ENCODE measurements at places on chromosomes 4 and X.

DNA sequence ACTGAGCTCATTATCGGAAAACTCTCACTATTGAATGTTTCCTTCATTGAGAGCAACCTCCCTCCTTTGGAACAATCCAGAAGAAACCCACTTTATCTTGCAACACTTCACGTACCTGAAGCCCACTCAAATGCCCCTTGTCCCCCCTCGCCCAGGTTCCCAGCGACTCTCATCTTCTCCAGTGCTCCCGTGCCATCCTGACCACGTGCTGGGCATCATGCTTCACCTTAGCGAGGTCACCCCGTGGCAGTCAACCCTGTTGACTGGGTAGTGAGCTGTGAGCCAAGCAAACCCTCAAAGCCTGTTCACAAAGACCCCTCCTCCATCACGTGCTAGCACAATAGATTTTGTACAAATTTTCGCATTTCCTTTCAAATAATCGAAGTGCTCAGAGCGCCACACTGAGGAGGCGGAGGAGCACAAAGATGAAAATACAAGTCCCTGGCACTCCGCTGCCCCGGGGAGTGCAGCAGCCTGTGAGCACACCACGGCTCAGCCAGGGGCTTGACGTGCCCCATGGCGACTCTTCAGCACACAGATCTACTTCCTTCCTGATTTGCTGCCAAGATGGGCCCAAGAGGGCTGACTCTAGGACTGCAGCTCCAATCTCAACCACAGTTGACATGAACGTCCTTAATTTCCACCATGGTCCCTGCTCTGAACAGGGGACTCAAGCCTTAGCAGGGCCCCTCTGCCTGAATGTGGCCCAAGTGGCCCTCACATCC is 15.6 kb downstream of the PDZD4 start:
- no peak for DNase-seq

- DNase-seq = no peak
Measured at GRCh38 chrX:2374086-2374485, 126.7 kb downstream of the DHRSX start.

GRCh38 chr4:113935190-113935589 is 44.3 kb downstream of the ARSJ start:
- DNase-seq = no peak

DNA sequence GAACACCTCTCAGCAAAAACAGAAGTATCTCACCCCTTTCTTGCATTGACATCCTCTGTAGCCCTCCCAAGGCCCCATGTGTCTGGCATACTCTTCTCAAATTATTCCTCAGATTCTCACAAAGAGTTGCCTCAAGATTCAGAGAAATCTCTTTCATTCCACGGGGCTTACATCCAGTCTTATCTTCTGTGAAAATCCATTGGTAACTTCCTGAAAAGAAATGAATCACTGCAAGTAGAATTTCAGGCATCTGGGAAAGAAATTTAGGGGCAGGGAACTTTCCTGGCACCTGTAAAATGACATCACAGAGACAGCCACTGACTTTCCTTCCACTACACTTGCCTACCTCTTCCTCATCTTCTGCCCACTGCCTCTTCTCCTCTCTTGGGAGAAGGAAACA is 182.5 kb upstream of the ARHGEF9 start:
- no peak for DNase-seq

GRCh38 chr4:139919004-139919403 is 235.0 kb downstream of the MAML3 start:
- no peak for DNase-seq

- no peak for DNase-seq
Measured at GRCh38 chrX:24253469-24253868, 60.4 kb downstream of the SUPT20HL2 start.

- DNase-seq = no peak
Measured at GRCh38 chrX:104193485-104193884, 27.2 kb downstream of the FAM199X start.

GRCh38 chrX:40151211-40152172 is 53.7 kb upstream of the BCOR start:
- no peak for DNase-seq

GRCh38 chr4:107736924-107737448 is 17.0 kb upstream of the PAPSS1 start:
- DNase-seq = no peak
